Ascending aorta (tissue), 2 donors: ENCODE measurements at places on chromosomes 13 and 19.

DNA sequence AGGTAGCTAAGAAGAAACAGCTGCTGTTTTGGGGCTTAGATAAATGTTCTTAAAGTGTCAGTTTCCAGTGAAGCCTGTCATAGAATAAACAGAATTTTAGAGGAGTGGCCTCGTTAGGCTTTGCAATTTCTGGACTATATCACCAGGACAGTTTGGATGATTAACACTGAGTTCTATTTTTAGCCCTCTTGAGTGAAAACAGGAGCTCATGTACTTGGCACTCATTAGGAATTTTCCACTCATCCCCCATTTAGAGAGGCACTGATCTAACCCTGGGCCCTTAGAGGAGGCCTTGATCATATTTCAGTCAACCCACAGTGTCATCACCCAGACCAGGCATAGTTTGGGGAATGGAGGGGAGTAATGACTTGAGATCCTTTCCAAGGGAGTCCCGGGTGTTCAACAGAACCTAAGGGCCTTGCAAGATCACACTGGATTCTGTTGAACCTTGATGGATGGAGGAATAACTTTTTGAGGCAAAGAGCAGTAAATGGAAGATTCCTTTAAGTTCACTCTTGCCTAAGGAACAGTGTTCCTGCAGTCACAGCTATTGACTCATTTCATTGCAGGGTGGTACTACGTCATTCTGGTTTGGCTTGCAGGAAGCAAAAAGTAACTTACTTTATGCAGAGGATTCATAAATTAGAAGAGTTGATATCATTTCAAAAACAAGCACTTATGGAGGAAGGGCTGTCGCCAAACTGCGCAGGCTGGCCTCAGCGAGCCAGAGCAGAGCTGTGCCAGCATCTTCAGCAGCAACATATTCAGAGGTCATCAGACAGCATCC lies 160.2 kb downstream of the SLC7A1 start:
- peaks cover 59% of the 10 kb centered on the region for H3K4me1 ChIP-seq
- peak overlapping the region; percentile 88 for H3K27ac ChIP-seq
- peak; percentile 63 for DNase-seq
- no peak overlapping the region for H3K4me3 ChIP-seq

DNA sequence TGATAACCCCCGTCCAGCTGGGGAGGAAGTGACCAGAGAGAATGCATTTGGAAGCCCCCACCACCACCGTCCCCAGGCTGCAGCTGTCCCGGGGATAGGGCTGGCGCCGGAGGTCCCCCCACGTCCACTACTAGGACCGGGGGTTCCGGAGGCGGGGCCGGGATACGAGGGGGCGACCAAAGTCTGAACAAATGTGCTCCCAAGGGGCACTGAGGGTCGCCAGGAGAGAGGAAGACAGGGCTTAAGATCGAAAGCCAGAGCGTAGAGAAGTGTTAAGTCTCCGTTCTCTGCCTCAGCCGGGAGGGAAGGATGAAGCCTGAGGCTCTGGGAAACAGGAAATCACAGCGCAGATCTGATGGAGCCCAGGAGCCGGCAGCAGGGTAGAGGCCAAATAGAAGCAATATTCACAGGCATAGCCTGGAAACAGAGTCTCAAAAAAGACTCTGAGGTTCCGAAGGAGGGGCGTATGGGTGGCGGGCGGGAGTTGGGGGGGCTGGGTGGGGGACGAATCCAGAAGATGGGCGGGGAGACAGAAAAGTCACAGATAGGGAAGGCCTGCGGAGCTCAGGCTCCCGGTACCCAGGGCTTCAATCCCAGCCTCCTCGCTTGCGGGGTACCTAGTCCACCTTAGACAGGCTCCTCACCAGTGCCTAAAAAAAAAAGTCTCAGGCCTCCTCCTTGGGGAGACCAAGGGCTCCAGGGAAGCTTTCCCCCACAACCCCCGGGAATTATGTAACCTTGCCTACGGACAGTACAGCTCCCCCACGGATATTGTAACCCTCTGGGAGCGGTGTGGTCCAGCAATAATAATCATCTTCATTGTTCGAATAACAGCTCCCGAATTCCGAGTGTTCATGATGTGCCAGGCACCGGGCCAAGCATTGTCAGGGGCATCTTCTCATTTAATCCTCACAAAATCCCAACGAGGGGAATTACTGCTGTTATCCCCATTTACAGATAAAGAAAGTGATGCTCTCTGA lies 1.1 kb upstream of the ERF start:
- H3K27me3 ChIP-seq: no peaks in the 10 kb centered on the region
- H3K27ac ChIP-seq: peak overlapping the region; percentile 99
- peaks cover 20% of the 10 kb centered on the region for H3K4me1 ChIP-seq
- peak; percentile 75 for DNase-seq
- H3K4me3 ChIP-seq: peak overlapping the region; percentile 95

DNA sequence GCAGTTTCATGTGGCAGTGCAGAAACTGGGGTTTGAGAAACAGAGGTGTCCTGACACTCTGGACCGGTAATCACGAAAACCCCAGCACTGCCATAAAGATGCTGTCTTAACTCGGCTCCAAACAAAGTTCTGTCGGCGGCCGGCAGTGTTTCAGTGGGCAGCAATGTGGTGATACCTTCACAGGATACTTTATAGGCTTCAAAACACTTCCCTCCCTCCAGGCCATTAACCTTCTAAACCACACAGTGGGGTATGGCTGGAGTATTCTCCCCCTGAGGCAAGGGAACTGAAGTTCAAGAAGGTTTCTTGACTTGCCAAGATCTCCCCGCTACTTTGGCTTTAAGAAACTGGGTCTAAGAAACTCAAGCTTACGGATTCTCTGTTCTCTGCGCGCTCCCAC lies 1.1 kb downstream of the RUBCNL start:
- H3K27ac ChIP-seq: no peak overlapping the region
- H3K4me3 ChIP-seq: peak overlapping the region; percentile 73
- peaks cover 3% of the 10 kb centered on the region for H3K4me1 ChIP-seq
- H3K36me3 ChIP-seq: no peaks in the 10 kb centered on the region
- no peak for DNase-seq

DNA sequence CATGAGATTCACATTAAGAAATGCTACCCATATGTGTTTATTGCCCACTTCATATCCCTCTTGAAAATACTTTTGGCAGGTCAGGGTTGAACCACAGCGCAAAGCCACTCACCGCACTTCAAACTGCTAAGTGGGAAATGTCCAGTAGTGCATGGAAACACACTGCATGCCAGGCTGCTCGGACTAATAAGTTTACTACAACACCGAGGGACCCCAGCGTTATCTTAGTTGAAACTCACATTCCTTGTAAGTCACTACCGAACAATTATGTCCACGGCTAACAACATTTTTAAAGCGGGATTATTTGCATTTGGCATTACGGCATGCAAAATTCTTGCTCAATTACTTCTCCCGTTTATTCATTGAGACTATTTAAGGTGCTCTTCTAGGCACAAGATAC lies 4.0 kb downstream of the BRD4 start:
- no peaks in the 10 kb centered on the region for H3K27me3 ChIP-seq
- H3K4me1 ChIP-seq: peaks cover 78% of the 10 kb centered on the region
- no peak overlapping the region for H3K4me3 ChIP-seq
- H3K36me3 ChIP-seq: no peaks in the 10 kb centered on the region
- no peak for DNase-seq
- no peak overlapping the region for H3K27ac ChIP-seq

DNA sequence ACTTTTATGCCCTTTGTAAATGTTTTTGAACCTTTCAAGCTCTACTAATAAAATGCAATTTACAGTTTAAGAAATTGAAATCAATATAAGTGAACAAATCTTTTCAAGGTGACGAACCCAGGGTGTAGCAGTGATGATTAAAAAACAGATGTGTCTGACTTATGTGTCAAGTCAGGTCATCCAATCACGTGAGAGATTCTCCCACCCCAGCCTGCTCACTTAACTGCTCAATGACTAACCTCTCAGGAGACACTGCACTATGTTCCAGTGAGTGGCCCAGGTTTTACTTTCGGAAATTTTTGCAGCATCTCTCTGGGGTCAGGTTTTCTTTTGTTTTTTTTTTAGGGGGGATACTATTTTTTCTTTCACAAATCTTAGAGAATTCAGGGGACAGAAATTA lies 60.7 kb downstream of the ZNF429 start:
- H3K4me3 ChIP-seq: no peak overlapping the region
- no peak for DNase-seq
- H3K4me1 ChIP-seq: no peaks in the 10 kb centered on the region
- H3K27me3 ChIP-seq: no peaks in the 10 kb centered on the region
- H3K36me3 ChIP-seq: peaks cover 4% of the 10 kb centered on the region

GRCh38 chr13:24313439-24313838 lies 4.1 kb downstream of the C1QTNF9 start:
- H3K36me3 ChIP-seq: no peaks in the 10 kb centered on the region
- H3K4me3 ChIP-seq: no peak overlapping the region
- H3K27ac ChIP-seq: no peak overlapping the region
- H3K4me1 ChIP-seq: no peaks in the 10 kb centered on the region
- DNase-seq: no peak

GRCh38 chr19:1813192-1814182 lies 1.4 kb upstream of the ATP8B3 start:
- H3K27ac ChIP-seq: no peak overlapping the region
- peaks cover 4% of the 10 kb centered on the region for H3K4me1 ChIP-seq
- no peak for DNase-seq
- H3K36me3 ChIP-seq: peaks cover 37% of the 10 kb centered on the region

- peak overlapping the region; percentile 71 for H3K27ac ChIP-seq
- no peak overlapping the region for H3K4me3 ChIP-seq
- H3K4me1 ChIP-seq: peaks cover 5% of the 10 kb centered on the region
- no peaks in the 10 kb centered on the region for H3K27me3 ChIP-seq
Measured at GRCh38 chr19:49151267-49152118, 3.7 kb downstream of the HRC start.

DNA sequence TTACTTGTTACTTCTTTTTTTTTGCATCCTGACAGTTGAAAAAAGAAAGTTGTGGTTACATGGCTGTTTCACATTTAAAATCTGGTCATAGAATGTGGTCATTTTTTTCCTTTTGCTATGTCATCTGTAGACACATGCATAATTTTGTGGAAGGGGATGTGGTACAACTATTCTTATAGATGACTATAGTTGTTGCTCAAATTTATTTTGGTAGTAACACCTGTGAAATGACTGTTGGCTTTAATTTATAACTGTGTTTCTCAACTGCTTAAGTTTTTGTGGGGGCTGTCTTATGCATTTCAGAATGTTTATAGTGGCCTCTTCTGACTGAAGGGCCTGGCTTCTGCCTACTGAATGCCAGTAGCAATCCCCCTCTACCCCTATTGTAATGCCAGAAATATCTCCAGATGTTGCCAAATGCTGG lies 130.5 kb downstream of the PAN3 start:
- peaks cover 43% of the 10 kb centered on the region for H3K36me3 ChIP-seq
- H3K4me1 ChIP-seq: no peaks in the 10 kb centered on the region
- no peak overlapping the region for H3K27ac ChIP-seq
- no peak overlapping the region for H3K4me3 ChIP-seq

GRCh38 chr19:2507109-2507508 lies 31.2 kb downstream of the GADD45B start:
- no peak for DNase-seq
- no peak overlapping the region for H3K4me3 ChIP-seq
- no peaks in the 10 kb centered on the region for H3K27me3 ChIP-seq
- H3K36me3 ChIP-seq: no peaks in the 10 kb centered on the region
- no peaks in the 10 kb centered on the region for H3K4me1 ChIP-seq

DNA sequence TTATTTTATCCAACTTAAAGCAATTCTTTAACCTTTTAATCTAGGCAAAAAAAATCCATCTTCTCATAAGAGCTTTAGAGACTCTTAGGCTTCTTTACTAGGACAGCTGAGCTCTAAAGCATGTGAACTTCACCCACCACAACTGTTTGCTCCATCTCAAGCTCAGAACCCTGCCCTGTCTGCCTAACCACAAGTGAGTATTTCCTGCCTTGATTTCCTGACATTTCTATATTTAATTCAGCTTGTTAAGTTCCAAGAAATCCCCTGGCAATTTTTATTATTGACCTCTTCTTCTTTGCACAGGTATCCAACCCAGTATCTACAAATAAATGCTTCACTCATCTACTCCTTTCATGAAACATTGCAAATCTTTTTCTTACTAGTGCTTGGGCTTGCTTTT lies 21.1 kb upstream of the CEACAM21 start:
- no peak overlapping the region for H3K27ac ChIP-seq
- DNase-seq: no peak
- no peaks in the 10 kb centered on the region for H3K4me1 ChIP-seq
- no peak overlapping the region for H3K4me3 ChIP-seq

DNA sequence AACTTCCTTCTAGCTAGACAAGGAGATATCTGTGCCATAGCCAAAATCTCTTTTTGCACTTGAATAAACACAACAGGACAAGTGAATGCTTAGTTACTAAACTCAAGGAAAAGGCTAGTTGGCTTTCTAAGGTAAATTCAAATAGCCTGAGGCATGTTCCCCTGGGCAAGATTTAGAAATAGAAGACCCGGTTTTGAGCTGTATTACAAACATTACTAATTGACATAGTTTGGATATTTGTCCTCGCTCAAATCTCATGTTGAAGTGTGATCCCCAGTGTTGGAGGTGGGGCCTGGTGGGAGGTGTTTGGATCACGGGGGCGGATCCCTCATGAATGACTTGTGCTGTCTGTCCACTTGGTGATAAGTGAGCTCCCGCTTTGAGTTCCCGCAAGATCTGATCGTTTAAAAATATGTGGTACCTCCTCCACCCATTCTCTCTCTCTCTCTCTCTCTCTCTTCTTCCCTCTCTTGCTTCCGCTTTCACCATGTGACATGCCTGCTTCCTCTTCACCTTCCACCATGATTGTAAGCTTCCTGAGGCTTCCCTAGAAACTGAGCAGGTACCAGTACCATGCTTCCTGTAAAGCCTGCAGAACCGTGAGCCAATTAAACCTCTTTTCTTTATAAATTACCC lies 3.9 kb upstream of the KBTBD6 start:
- H3K27ac ChIP-seq: no peak overlapping the region
- DNase-seq: no peak
- no peaks in the 10 kb centered on the region for H3K36me3 ChIP-seq
- H3K4me1 ChIP-seq: no peaks in the 10 kb centered on the region
- H3K4me3 ChIP-seq: no peak overlapping the region
- no peaks in the 10 kb centered on the region for H3K27me3 ChIP-seq

DNA sequence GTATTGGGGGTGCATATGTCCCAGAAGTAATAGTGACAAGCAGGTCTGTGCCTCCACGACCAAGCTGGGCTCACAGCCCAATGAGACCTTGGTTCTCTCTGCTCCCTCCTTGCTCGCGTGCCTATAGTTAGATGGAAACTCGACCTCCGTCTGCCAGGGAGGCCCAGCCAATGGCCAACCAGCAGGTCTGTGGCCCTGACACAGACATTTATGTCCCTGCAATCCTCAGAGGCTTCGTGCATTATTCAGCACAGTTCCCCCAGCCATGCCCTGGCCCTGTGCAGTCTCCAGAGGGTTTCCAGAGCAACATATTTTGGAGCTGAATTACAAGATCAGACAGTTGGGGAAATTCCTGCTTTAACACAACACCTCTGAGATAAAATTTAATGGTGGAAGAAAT lies 105.1 kb downstream of the UQCRFS1 start:
- DNase-seq: no peak
- no peak overlapping the region for H3K4me3 ChIP-seq
- no peaks in the 10 kb centered on the region for H3K4me1 ChIP-seq
- no peaks in the 10 kb centered on the region for H3K27me3 ChIP-seq
- no peak overlapping the region for H3K27ac ChIP-seq
- no peaks in the 10 kb centered on the region for H3K36me3 ChIP-seq
